Central memory CD4-positive, alpha-beta T cell (primary cell): ENCODE measurements at places on chromosomes 6 and 20.

- DNase-seq = no peak
Measured at GRCh38 chr20:37238935-37239451, 22.6 kb downstream of the GHRH start.

DNA sequence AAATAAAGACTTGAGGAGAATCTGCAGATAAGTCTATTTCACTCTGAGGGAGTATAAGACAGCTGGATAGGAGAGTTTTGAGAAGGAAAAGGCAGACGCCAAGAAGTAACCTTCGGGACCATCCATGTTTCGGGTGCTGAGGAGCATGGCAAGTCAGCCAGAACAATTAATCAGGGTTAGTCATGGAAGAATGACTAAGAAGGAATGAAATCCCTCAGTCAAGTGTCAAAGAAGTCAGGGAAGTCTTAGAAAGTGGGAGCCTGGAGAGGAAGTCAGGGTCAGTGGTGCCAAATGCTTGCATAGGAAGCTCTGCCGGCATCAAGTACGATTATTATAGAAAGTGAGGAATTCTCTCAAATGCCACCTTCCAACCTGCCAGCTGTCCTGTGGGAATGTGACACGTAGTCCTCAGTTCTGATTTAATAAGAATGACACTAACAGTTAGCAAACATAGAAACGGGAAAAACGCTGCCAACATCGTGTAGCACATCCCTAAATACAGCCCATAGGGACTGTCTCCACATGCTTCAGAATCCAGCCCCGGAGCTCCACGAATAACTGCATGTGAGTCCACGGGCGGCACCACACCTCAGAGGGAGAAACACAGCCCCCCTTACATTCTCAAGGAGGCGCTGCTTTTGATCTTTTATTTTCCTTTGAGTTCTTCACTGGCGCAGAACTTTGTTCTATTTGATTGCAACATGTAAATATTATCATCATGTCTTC lies 602.7 kb downstream of the PRKN start:
- no peak for DNase-seq

DNA sequence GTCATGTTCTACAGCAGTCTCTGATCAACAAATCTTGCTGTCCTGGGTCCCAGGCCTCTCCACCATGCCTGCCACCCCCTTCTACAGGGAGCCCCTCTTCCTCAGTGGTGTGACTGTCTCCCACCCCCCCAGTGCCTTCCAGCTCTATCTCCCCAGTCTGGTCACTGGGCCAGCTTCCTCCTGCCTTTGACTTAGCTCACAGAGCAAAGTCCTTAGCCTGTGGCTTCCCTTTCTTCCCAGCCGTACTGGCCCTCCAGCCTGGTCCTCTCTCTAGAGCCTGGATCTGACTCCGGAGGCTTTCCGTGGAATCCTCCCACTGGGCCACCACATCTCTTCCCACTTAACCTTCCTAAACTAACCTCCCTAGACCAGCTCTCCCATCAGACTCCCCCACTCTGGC lies 17.0 kb downstream of the MAPK13 start:
- DNase-seq = no peak

DNA sequence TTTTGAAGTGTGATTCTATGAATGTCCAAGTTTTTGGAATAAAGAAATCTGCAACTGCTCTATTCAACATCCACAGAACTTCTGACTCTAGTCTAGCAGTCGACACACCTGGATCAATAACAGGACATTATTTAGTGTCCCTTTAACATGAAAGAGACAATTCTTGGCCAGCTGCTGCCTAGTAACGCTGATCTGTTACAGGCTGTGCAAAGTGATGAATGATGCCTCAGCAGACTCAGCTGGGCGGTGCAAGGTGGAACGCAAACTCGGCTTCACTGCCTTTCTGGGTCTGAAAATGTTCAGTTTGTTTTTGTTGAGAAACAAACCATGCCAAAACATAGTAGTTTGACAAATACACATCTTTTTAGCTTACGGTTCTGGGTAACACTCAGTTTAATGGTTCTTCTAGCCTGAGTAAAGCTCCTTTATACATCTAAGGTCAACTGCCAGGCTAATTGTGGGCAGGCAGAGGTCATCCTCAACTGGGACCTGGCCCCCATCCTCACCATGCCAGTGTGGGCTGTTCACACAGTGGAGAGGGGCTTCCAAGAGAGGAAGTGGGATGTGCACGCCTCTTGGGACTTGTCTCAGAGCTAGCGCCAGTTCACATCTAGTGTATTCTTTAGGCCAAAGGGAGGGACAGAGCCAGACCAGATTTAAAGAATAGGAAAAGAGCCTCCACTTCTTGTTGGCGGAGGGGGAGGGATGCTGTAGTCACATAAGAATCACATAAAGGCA lies 879.7 kb downstream of the QKI start:
- no peak for DNase-seq

GRCh38 chr6:149190224-149190831 lies 127.2 kb upstream of the TAB2 start:
- peak; percentile 23 for DNase-seq

DNA sequence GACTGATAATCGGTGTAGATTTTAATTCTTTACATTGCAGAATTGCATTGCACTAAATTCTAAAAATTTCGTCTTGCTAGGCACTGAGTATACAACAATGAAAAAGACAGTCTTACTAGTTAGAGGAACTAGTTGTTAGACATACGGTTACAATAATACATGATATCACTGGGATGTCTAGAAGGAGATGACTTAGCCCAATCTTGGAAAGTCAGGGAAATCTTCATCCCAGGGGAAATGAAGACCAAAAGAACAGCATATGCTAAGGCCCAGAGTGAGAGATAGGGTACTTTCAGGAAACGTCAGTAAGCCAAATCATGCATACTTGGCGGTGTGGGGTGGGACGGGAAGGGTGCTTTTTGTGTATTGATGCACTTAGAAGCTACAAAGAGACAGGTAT lies 901 bp downstream of the CEP57L1 start:
- no peak for DNase-seq

GRCh38 chr6:54058236-54058635 lies 53.0 kb upstream of the MLIP start:
- no peak for DNase-seq

- no peak for DNase-seq
Measured at GRCh38 chr6:107794771-107795170, 29.3 kb downstream of the SCML4 start.

GRCh38 chr6:103113416-103113815 lies 1719.9 kb downstream of the GRIK2 start:
- no peak for DNase-seq

GRCh38 chr20:6034134-6034969 lies 19.5 kb downstream of the LRRN4 start:
- no peak for DNase-seq

DNA sequence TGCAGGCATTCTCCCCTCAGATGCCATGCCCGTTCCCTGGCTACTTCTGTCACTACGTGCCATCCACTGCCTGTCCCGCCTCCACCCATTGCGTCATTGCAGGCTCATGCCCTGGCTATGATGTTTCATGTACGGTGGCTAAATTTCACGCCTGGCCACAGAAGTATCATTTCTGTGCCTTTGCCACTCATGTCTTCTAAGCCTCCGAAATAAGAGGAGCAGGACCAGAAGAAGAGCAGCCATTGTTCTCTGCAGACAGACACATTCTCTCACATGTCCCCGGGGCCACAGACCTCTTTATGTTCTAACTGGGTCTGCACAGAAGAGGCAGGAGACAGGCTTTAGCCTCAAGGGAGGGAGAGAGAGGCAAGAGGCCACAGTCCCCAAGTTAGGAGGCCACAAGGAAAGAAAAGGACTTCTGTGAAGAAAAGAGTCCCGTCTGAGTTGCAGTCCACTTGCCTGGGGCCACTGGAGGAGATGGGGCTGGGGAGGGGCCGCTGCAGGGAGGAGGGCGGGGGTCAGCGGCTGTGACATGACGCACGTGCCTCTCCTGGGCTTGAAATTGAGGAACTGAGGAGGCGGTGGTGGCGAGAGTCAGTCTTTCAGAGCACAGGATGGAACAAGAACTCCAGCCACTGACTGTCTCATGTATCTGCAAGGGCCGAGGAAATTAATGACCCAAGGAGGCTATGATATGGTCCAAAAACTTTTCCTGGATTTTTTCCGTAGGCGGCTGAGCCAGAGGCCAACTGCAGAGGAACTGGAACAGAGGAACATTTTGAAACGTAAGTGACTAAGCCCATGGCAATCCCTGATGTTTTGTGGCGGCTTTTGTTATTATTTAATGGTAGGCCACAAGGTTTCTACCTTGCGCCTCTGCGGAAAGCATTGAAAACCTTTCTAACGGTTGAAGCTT lies 55.9 kb downstream of the TBC1D7 start:
- no peak for DNase-seq

DNA sequence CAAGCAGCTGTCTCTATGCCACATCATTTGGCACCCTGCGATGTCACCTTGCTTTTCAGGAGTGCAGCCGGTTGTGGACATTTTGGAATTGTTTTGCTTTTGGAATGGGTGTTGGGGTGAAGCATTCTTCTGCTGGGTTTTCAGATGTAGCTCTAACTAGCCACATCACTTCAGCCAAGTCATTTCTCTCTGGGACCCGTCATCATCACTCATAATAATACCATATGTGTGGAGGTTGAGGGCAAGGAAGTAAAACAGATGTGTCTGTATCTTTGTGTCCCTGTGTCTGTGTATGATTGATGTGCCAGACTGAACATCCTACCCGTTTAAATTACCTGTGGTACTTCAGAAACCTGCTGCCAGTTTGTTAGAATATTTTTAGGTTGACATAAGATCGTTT lies 49.5 kb upstream of the TULP4 start:
- DNase-seq = no peak

- DNase-seq = no peak
Measured at GRCh38 chr20:23115822-23116221, 29.7 kb upstream of the CD93 start.

- DNase-seq = no peak
Measured at GRCh38 chr6:17224056-17224455, 57.1 kb upstream of the RBM24 start.

DNA sequence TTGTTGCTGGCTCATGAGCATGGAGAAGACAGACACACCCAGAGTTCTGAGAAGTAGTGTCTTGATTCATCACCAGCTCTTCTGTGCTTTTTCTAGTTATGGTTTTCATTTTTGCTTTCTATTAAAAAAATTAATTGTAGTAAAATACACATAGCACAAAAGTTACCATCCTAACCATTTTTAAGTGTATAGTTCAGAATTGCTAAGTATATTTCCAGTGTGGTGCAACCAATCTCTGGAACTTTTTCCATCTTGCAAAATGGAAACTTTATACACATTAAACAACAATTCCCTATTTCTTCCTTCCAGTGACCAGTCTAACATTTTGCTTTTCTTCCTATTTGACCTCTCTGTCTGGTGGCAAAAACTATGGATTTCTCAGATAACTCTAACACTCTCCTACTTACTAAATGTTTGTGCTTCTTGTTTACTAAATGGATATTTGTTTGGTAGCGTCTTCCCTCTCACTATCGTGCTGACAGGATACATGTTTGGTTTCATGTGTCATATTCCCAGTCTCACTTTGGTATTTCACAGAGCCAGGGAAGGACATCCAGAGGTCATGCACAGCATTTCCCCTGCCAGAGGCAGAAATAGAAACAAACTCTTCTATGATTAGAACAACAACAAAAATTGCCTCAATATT lies 40.6 kb downstream of the TXLNB start:
- DNase-seq = no peak

DNA sequence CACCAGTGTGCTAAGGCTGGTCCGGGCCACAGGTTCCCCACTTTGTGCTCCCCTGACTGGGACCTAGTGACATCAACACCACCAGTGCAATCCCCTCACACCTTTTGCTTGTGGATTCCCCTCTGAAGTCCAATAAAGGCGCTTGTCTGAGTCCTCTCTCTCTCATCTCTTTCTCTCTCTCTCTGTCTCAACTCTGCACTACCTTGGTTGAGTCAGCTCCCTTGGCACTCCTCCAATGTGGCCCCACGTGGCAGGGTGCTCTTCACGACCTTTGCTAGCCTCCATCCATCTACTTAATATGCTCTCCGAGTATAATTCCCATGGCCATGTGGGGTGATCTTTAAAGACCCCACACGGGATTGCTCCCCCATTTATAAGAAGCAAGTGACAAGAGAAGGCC lies 385.0 kb downstream of the CD83 start:
- no peak for DNase-seq

DNA sequence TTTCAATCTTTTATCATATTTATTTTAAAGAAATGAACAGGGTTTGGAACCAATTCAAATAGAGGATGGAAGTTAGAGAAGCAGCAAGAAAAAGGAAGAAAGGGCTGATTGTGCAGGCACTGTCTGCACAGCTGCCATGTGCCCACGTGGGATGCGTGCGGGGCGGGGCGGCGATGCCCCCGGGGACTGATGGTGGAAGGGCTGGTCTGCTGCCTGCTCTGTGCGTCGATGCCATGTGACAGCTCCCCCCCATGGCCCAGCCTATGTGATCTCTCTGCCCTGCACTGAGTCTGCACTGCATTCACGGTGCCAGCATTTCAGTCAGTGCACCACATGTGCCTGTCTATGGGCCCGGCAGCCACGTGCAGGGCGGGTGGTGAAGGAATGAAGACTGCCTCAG lies 96.4 kb downstream of the IRF4 start:
- no peak for DNase-seq

DNA sequence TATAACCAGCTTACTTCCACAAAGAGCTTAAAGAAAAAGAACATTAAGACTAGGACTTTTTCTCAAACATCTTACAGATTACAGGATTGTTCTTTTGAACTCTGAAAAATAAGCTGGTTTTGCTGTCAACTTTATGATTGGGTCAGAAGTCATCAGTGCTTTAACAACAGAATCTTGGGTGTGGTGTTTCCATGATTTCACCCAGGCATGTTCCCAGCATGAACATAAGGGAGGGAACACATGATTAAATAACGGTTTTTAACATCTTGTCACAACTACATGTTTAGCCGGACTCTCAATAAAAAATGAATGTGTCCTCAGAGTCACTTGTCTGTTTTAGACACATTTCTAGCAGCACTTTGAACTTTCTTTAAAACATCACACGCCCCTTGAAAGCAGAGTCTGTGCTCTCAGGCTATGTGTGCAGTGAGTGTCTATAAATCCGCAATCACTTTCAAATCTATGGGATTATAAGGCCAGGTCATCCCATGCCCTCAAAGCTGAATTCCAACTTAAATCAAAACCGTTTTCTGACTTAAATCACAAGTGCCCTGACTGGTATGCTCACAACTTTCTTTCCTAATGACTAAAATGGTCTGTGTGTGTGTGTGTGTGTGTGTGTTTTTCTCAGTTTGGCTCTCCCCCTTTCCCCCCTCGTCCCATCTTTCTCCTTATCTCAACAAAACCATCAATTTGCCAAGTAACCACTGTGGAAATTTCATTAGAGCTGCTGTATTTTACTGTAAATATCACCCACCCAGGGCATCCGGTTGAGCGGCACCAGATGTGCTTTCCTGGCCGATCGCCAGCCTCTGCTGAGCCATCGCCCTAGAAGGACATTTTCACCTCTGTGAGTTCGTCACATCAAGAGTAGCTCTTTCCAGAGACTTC lies 216.8 kb upstream of the DTNBP1 start:
- DNase-seq = peak; percentile 13

- DNase-seq = no peak
Measured at GRCh38 chr20:57586370-57586793, 25.5 kb downstream of the PCK1 start.
